ENCODE measurements at places on chromosomes 3 and 15.

GRCh38 chr3:57038466-57039164, 21.8 kb upstream of the SPATA12 start:
- DNase-seq, result no peak

GRCh38 chr3:31785286-31785685, 195.8 kb downstream of the OSBPL10 start:
- DNase-seq, result no peak

DNA sequence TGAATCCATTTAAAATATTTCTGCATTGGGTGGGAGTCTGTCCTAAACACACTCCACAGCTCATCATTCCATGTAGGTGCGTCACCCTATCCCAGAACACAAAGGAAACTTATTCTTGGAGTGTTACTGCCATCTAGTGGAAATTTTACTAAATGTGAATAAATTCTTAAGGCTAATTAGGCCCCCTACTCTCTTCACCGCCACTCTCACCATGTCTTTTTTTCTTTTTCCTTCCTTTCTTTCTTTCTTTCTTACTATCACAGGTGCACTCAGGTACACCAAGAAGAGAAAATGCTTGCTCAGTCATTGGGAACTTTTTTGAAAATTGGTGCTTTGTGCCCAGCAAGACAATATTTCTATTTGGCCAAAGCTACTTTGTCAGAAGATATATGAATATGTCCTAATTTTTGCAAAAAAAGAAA, 26.4 kb upstream of the ATP8B4 start:
- DNase-seq, result no peak

DNA sequence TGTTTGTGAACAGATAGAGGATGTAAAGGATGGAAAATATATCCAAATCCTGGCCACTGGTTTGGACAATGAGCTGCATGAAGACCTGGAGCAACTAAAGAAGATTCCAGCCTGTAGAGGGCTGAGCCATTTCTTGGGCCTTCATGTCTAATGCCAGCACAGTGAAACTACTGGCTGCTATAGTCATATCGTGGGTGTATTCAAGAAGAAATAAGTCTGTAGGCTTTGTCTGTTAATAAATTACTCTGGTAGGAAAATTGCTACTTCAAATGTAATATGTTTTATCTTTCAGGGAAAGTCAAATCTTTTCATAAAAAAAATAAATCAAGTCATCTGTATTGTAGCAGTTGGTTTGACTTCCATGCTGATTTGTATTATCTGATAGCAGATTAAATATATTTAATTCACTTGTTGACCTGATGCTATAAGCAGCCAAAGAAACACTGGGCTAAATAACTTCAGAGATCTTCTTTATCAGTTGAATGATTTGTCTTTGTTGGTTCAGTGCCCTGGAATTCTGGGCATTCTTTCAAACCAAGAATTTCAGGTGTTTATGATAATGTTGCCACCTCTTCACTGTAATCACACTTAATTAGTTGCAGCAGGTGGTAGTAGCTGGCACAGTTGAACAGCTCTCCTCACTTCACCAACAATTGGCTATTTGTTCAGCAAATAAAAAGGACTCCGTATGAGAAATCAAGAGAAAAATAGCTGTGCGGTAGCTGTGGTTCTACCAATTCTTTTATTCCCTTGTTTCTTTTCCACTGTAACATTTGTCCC, 1109.5 kb downstream of the NSUN3 start:
- no peak for DNase-seq

GRCh38 chr3:188617270-188617669, 463.3 kb downstream of the LPP start:
- no peak for DNase-seq

DNA sequence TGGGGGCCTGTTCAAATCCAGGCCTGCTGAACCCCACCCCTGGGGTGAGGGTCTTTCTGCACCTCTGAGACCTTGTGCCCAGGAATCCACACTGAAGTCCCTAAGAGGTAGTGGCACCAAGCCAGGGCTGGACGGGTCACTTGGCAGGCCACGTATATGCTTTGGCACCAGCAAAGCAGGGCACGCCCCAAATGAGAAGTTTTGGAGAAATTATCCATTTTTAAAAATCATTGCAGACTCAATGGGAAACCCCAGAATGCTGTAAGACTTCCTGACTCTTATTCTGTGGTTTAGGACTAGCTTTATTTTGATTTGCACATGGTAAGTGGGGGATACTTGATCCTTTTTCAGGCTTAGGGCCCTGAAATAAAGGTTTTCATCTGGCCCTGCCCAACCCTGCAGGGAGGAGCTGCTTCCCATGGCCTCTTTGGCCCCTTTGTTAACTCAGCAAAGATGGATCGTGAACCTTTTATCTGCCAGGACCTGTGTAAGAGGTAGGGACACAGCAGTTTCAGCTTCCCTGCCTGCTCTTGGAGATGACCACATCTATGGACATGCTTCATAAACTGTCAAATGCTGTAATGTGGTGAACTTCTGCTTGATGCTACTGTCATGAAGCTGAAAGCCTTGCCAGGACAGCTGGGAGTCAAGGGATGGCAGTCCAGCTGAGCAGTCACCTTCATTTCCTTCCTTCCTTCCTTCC, 88.0 kb downstream of the HMG20A start:
- DNase-seq, result no peak

GRCh38 chr3:52934630-52935530, 37.5 kb upstream of the STIMATE start:
- DNase-seq, result peak; percentile 23

DNA sequence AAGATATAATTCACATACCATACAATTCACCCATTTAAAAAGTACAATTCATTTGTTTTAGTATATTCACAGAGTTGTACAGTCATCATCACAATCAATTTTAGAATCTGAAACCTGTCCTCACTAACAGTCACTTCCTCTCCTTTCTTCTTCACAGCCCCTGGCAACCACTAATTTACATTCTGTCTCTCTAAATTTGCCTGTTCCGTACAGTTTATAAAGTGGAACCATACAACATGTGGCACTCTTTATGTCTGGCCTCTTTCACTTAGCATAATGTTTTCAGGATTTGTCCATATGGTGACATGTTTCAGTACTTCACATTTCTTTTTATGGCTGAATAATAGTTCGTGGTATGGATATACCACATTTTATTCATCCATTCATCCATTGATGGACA, 22.7 kb downstream of the ERICH6 start:
- DNase-seq, result peak; percentile 29

- no peak for DNase-seq
These were observed 111.6 kb downstream of the GREM1 start for GRCh38 chr15:32829436-32829835.

- DNase-seq, result no peak
These were observed 61.9 kb downstream of the EIF3J start for GRCh38 chr15:44598892-44599291.

DNA sequence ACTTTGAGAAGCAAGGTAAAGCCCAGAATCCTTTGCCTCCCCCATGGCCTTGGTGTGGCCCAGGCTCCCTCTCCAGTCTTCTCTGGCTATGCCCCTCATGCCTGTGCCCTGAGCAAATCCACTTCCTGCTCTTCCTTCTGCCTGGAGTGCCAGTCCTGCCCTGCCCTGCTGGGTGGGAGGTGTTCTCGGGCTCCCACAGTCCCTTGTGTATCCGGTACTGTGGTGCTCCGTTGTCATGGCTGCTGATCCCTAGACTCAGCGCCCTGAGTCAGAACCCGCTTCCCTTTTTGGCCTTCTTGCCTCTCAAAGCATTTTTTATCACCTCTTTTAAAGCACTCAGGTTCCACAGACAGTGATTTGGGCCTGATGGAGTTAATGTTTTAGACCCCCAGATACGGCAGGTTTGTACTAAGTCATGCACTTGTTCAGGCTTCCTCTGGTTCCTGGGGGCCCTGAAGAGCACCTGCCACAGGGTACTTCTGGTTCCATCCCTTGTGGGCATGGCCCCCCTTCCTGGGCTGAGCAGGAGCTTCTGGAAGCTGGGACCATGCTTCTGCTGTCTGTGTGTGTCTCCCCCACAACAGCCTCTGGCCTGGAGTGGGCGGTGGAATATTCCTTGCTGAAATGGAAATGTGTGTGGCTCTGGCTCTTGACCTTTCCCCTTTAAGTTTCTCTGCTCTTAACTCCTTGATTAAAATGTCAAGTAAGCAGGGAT, 29.6 kb upstream of the ADAMTS7 start:
- no peak for DNase-seq

DNA sequence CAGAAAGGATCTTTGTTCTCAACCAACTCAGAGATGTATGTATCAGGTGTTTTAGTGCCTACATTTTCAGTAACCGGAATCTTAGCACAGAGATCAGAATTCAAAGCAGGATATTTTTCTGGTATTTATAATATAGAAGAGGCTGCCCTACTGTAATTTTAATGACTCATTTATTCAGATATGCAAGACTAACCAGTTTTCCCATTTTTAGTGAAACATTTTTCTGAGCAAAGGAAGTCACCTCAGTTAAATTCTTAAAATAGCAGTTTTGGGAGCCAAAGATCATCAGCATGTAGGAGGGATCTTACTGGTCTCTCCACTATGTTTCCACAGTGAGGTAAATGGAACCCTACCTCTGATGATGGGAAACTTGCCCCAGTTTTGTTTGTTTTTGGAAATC, 42.0 kb downstream of the SRP14 start:
- DNase-seq, result no peak
